ENCODE measurements at places on chromosomes 6 and 20.

GRCh38 chr6:33347816-33348215 is 30.3 kb upstream of the ZBTB22 start:
- DNase-seq, result no peak

DNA sequence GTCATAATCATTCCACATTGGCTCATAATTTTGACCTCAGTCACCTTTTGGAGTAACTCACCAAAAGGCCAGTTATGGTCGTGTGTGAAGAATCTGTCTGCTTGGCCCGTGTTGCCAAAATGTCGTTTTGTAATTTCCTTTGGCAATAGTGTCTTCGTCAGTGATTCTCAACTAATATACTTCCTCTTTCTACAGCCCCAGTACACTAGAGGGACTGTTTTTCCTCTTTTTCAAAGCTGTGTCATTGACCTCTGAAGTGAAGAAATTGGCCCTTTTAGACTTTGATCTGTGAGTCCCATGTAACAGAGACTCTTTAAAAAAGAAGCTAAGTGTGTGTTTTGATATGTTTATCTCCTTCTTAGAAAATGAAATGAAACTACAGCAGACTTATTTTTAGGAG is 5.2 kb downstream of the FOXO3 start:
- DNase-seq, result no peak

- DNase-seq, result no peak
Measured at GRCh38 chr6:38364775-38365174, 275.0 kb downstream of the BTBD9 start.

- no peak for DNase-seq
Measured at GRCh38 chr6:116763906-116764628, 1.5 kb downstream of the FAM162B start.

GRCh38 chr20:35054814-35055213 is 37.8 kb downstream of the TRPC4AP start:
- no peak for DNase-seq

- DNase-seq, result no peak
Measured at GRCh38 chr6:9401960-9402359, 966.6 kb upstream of the SLC35B3 start.

- DNase-seq, result no peak
Measured at GRCh38 chr6:45626087-45626891, 248.6 kb upstream of the SUPT3H start.

DNA sequence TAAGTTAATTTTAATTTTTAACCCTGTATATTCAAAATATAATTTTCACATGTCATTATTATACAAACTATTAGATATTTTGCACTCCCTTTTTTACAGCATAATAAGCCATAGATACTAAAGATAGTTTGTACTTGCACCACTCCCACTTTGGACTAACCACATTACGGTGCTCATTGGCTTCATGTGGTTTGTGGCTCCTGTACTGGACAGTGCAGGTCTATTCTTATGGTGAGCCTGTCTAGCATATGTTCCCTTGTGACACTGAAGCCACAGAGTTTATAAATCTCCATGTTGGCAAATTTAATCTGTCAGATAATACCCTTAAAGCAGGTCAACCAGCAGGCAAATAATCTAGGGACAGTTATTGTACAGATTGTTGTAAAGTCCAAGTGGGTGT is 354.4 kb upstream of the KCNQ5 start:
- no peak for DNase-seq

DNA sequence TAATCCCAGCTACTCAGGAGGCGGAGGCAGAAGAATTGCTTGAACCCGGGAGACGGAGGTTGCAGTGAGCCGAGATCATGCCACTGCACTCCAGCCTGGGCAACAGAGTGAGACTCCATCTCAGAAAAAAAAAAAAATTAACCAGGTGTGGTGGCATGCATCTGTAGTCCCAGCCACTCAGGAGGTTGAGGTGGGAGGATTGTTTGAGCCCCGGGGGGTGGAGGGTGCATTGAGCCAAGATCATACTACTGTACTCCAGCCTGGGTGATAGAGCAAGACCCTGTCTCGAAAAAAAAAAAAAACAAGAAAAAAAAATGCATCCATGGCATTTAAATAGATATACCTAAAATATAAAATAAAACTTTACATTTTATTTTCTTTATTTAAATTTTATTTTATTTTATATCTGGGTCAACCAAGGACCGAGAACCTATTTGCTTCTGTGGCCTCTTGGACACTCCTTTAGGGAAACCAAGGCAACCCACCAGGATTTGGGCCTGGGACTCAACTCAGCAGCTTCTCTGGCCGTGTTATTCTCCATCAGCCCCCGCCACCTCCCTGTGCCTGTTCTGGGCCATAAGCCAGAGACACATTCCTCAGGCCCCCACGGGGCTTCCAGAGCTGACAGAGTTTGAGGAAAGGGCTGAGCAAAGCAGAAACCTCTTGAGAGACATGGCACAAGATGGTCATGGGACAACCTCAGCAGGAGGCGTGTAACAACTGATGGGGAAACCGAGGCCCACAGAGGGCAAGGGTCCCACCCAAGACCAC is 6.2 kb downstream of the SNTA1 start:
- DNase-seq, result no peak

GRCh38 chr6:154806804-154807203 is 73.6 kb downstream of the SCAF8 start:
- DNase-seq, result no peak

GRCh38 chr6:126535595-126535994 is 195.7 kb downstream of the CENPW start:
- no peak for DNase-seq

GRCh38 chr6:2917801-2918445 is 14.8 kb upstream of the SERPINB9 start:
- DNase-seq, result no peak

GRCh38 chr6:161010418-161010817 is 18.8 kb downstream of the MAP3K4 start:
- no peak for DNase-seq

GRCh38 chr20:20130399-20130798 is 78.1 kb downstream of the CFAP61 start:
- DNase-seq, result no peak

GRCh38 chr6:67935976-67936477 is 699.1 kb upstream of the ADGRB3 start:
- no peak for DNase-seq

DNA sequence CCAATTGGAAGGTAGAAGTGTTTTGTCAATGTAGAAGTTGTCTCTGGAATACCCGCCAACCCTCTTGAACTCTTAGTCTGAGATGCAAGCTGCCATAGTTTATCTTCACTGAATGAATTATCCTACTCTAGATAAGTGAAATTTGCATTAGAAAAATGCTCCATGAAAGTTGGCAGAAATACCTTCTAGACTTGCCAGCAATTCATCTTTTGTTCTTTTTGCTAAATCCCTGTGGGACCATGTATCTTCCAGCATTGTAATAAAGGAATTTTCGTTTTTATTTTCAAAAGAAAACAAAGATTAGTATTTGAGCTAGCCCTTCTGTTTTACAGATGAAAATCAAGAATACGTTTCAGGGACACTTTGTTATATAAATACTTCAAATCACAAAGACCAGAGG is 244.2 kb downstream of the CBLN4 start:
- no peak for DNase-seq

GRCh38 chr20:25654487-25654886 is 30.7 kb upstream of the NANP start:
- no peak for DNase-seq

GRCh38 chr6:121858310-121858709 is 422.9 kb downstream of the GJA1 start:
- DNase-seq, result no peak

DNA sequence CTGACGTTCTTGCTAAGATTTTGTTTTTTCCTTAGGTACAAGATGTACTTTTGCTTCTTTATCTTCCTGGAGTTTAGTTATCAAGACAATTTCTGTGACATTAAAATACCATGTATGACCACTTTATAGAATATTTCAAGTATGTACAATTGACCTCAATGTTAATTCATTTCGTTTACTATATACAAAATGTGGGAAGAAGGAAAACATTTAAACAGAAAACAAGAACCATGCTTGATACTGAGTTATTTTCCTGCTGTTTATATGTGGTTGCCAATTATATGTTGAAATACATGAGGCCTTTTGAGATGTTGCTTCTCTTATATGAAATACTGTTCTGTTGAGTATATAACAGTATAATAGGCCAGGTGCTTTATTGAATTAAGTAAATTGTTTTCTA is 184.3 kb downstream of the JARID2 start:
- no peak for DNase-seq

GRCh38 chr20:15942130-15942529 is 631.1 kb downstream of the KIF16B start:
- no peak for DNase-seq

- no peak for DNase-seq
Measured at GRCh38 chr6:38833320-38833719, 118.2 kb downstream of the DNAH8 start.

GRCh38 chr6:2733324-2733723 is 17.4 kb downstream of the MYLK4 start:
- no peak for DNase-seq

GRCh38 chr20:47876311-47877088 is 91.2 kb upstream of the SULF2 start:
- no peak for DNase-seq

GRCh38 chr6:64504503-64504902 is 868.9 kb downstream of the PHF3 start:
- DNase-seq, result no peak

DNA sequence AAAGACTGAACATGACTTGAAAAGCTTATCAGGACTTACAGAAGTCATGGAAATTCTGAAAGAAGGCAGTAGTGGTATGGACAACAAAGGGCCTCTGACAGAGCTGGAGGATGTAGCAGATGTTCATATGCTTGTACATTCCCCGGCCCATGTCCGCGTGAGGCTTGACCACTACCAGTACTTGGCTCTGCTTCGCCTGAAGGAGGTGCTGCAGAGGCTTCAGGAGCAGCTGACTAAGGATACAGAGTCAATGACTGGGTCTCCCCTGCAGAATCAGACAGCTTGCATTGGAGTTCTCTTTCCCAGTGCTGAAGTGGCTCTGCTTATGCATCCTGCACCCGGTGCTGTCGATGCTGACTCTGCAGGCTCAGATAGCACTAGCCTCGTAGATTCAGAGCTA is 29.2 kb downstream of the TAF11 start:
- no peak for DNase-seq

DNA sequence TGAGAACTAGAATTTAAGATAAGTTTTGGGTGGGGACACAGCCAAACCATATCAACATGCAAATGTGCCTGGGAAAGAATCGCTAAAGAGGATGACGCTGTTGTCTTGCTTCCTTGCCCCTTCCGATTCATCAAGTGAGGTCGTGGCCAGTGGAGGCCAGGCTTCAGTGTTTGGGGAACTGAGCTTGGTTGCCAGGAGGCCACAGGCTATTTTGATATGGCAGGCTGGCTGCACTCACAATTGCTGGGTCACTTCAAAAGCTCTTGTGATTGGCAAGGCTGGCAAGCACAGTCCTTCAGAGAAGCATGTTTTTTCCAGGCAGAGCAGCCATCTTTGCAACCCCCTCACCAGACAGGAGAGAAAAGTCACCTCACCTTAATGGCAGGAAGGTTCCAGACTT is 45.8 kb downstream of the SAMD5 start:
- DNase-seq, result no peak

DNA sequence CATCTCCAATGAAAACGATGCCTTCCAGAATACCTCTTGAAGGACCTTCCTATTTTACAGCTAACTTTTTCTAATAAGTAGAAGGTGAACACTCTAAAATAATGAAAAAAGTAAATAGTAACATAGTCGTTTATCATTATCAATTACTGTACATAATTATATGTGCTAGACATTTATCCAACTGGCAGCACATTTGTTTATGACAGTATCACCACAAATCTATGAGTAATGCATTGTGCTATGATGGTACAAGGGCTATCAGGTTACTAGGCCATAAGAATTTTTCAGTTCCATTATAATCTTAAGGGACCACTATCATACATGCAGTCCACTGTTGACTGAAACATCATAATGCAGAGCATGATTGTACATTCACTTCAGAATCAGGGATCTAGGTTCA is 68.4 kb downstream of the ATG5 start:
- no peak for DNase-seq

DNA sequence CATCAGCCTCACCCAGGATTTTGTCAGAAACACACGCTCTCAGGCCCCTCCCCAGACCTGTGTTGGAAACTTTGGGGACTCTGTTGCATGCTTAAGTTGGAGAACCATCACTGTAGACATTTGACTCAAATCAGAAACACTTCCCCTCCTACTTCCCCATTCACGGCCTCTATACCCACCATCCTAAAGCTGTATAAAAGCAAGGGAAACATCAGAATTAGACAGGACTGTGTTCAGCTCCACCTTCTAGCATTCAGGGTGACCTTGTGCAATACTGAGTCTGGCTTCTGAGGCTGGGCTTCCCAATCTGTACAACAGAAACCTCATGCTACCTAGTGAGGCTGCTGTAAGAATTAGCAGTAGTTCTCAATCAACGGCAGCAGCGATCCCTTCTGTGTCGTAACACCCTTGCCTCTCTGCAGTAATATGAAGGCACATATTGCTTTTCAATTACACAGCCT is 252.3 kb downstream of the LY86 start:
- no peak for DNase-seq

- peak; percentile 36 for DNase-seq
Measured at GRCh38 chr6:79077715-79078074, 359 bp downstream of the PHIP start.

- DNase-seq, result no peak
Measured at GRCh38 chr20:51500311-51500710, 42.2 kb downstream of the NFATC2 start.

- DNase-seq, result no peak
Measured at GRCh38 chr6:20167601-20168000, 44.7 kb downstream of the MBOAT1 start.

- DNase-seq, result no peak
Measured at GRCh38 chr6:132354517-132355167, 46.6 kb downstream of the MOXD1 start.

- DNase-seq, result no peak
Measured at GRCh38 chr6:3961581-3962215, 112.5 kb downstream of the FAM50B start.

DNA sequence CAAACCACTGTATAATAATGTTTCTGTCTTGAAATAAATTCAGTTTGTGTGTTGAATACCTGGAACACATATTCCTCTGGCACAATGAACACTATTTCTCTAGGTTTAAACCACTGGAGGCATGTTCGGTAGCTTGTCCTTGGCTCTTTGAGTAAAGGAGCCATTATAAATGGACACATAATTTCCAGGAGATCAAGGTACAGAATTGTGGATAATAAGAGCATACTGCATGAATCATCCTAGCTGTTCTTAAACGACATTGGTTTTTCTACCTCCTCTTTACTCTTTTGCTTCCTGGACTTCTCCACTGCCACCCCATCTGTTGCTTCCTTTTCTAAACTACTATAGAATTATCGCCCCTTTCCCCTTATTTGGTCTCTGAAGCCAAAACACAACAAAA is 1.2 kb downstream of the CENPW start:
- DNase-seq, result no peak

- peak; percentile 33 for DNase-seq
Measured at GRCh38 chr6:157946865-157947532, 34.7 kb upstream of the SYNJ2 start.

GRCh38 chr6:20417819-20418218 is 16.1 kb downstream of the E2F3 start:
- no peak for DNase-seq

- DNase-seq, result no peak
Measured at GRCh38 chr20:8829256-8829655, 239.6 kb upstream of the PLCB4 start.
